Neural progenitor cell (in vitro differentiated cells): ENCODE measurements at places on chromosomes 7 and 10. TPM values are rescaled to one million over a fixed set of nuclear protein-coding genes. Genes with fewer than 3 reads are reported as not detected.

DNA sequence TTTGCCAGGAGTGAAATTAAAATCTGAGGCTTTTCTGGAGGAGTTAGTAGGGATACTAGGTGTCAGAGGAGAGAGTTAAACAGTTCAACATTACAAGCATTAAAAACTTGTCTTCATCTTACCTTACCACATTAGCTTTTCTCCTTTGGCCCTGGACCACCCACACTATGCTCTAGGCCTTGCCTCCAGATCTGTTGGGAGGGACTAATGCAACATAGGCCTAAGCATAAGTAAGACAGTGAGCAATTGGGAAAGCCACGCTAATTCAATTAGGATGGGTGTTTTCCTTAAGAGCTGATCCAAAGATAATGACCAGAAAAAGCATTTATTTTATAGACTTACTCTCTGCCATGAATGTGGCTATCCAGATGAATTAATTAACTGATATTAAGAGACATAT, 158.9 kb downstream of the ELMO1 start:
- no peak for DNase-seq

DNA sequence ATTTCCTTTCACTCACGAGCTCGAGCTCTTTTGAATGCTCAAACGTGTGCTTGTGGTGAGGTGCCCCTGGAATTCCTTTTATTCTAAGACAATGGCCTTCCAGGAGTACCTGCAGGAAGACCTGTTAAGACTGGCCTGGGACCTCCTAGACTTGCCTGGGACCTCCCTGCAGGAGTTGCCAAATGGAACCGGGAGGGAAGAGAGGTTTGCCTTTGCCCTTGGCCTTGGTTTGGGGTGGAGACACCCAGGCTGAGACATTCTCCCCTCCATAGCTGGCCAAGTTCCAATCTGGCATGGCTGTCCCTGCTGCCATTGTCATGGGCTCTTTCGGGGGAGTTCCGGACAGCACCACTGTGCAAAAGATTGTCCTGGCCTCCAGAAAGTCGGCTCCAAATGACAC, 39.7 kb downstream of the DNAJB12 start:
- peak; percentile 38 for DNase-seq

- no peak for DNase-seq
Observed at GRCh38 chr7:116938678-116939077, 14.6 kb upstream of the ST7 start.

ABCB1 gene
- total RNA-seq, result not detected in 2 replicates

- DNase-seq, result peak; percentile 51
Observed at GRCh38 chr10:77268721-77269120, 368.9 kb downstream of the KCNMA1 start.

DNA sequence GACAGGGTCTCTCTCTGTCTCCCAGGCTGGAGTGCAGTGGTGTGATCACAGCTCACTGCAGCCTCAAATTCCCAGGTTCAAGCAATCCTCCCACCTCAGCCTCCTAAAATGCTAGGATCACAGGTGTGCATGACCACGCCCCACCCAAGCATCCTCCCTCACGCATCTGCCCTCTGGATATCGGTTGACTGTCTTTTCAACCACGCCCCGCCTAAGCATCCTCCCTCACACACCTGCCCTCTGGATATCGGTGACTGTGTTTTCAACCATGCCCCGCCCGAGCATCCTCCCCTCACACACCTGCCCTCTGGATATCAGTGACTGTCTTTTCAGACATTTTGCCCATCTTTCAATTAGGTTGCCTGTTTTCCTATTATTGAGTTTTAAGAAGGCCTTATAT, 140.5 kb downstream of the MAD1L1 start:
- DNase-seq, result no peak

KLF14 gene
- total RNA-seq, result not detected in 2 replicates

AGBL3 gene
- total RNA-seq, result 0.58 and 2.1 TPM in 2 replicates

DNA sequence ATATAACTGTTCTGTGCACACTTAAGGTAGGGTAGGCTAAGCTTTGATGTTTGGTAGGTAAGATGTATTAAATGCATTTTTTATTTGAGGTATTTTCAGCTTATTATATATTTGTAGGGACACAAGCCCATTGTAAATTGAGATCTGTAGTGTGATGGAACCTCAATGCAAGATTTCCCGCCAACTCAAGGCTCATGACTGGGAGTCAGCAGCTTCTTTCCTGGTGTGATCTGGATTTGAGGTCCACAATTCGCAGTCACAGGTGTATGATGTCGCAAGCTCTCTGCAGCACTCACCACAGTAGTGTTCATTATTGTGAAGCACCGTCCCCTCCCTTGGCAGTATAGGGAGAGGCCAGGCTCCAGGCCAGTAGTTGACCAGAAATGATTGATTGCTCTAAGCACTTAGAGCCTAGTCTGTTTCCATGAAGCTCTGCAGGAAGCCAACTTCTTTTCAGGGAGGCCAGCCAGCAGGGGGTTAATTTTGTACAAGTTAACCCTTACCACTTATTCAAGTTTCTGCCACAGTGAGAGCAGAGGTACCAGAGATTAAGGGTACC, 54.9 kb downstream of the SEM1 start:
- DNase-seq, result no peak

DNA sequence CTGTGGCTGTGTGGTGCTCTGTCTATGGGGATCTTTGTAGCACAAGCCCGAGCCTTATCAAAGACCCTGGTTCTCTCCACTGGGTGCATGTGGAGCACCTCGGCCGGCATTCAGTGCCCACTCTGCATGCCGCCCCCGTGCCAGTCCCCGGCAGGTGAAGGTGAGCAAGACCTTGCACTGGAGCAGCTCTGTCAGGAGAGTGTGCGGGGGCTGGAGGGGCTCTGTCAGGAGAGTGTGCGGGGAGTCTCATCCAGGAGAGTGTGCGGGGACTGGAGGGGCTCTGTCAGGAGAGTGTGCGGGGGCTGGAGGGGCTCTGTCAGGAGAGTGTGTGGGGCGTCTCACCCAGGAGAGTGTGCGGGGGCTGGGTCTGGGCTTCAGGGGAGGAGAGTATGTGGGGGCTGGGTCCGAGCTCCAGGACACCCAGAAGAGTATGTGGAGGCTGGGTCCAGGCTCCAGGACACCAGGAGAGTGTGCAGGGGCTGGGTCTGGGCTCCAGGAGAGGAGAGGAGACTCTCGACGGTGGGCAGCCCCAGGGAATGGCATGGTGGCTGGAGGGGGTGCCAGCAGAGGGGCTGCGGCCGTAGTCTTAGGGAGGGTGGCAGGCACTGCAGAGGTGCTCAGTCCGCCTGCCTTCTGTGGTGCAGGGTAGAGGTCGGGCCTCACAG, 40.8 kb downstream of the INPP5A start:
- DNase-seq, result no peak
